Myocyte (in vitro differentiated cells): ENCODE measurements at places on chromosomes 1 and 21.

- DNase-seq = no peak
Observed at GRCh38 chr1:162835157-162835899, 25.6 kb downstream of the CCDC190 start.

GRCh38 chr1:74160046-74160445, 37.9 kb downstream of the LRRIQ3 start:
- no peak for DNase-seq

DNA sequence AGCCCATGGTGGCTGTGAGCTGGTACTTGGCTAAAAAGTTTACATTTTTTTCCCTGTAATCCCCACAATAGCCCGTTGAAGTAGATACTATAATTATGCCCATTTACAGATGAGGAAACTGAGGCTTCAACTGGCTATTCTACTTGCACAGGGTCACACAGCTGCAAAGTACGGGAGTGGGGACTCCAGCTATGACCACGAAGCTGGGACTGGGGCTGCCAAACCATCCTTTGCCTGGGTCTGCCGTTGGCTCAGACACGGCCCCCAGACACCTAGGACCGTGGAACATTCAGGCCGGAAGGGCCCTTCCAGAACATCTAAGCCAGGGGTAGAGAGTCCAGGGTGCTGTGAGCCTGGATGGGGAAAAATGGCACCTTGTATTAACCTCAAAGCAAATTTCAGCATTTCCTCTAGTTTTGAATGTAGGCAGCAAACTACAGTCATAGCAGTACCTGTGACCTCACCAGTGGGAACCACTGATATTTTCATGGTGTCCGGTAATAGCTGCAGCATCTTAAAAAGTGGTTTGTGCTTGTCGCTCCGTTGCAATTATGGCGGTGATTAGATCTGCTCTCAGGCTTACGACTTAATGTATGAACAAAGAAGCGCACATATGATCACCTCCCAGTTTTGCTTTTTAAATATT, 4.3 kb downstream of the TP73 start:
- no peak for DNase-seq

DNA sequence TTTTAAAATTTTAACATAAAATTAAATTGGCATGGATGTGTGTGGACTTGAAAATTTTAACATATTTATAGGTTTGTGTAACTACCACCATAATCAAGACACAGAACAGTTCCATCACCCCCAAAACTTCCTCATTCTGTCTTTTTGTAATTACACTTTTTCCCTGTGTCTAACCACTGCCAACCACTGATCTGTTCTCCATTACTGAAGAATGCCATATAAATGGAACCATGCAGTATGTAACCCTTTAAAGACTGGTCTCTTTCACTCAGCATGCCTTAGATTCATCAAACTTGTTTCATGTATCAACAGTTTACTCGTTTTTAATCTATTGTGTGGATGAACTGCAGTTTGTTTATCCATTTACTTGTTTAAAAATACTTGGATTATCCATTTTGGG, 13.0 kb upstream of the AHCYL1 start:
- DNase-seq = no peak

- no peak for DNase-seq
Observed at GRCh38 chr1:24369199-24369598, 44.4 kb downstream of the STPG1 start.

- peak; percentile 58 for DNase-seq
Observed at GRCh38 chr1:11473491-11474034, 5.4 kb upstream of the DISP3 start.

GRCh38 chr21:41769521-41769920, 2.7 kb upstream of the RIPK4 start:
- no peak for DNase-seq

- no peak for DNase-seq
Observed at GRCh38 chr1:52569449-52570210, 16.7 kb upstream of the TUT4 start.

- DNase-seq = peak; percentile 64
Observed at GRCh38 chr1:186531561-186532165, 70.7 kb upstream of the PDC start.

GRCh38 chr21:30354308-30355005, 6.1 kb upstream of the KRTAP23-1 start:
- no peak for DNase-seq

DNA sequence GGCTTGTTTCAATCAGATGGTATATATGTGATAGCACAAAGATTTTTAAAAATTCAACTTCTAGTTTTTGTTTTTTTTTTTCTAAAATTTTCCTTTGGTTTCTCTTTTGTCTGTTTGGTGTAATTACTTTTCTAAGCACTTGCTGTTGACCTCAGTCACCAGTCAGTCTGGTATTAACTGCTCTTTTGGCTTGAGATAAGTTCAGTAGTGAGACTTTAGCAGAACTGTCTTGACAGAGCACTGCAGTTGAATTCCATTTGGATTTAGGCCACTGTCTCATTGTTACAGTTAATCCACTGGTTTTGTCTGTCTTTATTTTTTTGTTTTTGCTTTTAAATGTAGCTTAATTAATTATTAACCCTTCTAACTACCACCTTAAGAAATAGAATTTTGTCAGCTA, 36.2 kb downstream of the OSBPL9 start:
- no peak for DNase-seq

GRCh38 chr1:166857995-166858394, 18.1 kb downstream of the TADA1 start:
- DNase-seq = no peak

DNA sequence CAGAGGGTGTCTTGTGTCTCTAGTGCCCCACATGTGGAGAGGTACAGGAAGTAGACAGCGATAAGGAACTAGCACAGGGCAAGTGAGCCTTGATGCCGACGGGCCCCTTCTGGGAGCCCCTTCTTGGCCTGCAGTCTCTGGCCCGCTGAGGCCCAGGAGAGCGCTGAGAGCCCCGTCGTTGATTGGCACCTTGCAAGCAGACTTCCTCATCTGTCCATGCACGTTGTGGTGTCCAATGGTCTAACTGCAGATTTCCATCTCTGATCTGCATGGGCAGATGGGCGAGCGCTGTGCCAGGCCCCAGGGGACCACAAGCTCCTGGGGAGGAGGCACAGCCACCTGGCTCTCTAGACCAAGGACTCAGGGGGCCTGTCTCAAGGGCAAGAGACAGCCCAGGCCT, 32.4 kb downstream of the PLEKHA6 start:
- no peak for DNase-seq

DNA sequence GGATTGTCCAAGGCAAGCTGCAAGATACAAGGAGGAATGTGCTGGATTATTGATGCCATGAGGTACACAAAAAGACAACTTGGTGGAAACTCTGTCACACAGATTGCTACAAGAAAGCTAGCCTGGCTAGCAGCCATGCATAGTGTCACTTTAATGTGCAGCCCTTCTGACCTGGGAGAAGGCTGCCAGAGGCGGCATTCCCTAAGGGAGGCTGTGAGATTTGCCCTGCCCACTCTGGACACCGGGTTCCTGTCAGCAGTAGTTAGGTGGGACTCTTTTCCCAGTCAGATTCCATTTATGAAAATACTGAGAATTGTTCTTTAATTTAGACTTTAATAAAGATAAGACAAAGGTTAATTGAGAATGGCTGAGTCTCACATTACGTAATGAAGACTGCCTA, 47.8 kb upstream of the SYT6 start:
- DNase-seq = no peak

- DNase-seq = no peak
Observed at GRCh38 chr1:62318320-62318755, 896 bp downstream of the KANK4 start.

GRCh38 chr1:206489980-206490770, 17.2 kb upstream of the RASSF5 start:
- DNase-seq = peak; percentile 70

GRCh38 chr1:167051907-167052306, 38.3 kb downstream of the GPA33 start:
- no peak for DNase-seq

- peak; percentile 61 for DNase-seq
Observed at GRCh38 chr1:36115200-36115669, 9.8 kb downstream of the COL8A2 start.

GRCh38 chr1:20322825-20323612, 32.3 kb downstream of the VWA5B1 start:
- DNase-seq = no peak

DNA sequence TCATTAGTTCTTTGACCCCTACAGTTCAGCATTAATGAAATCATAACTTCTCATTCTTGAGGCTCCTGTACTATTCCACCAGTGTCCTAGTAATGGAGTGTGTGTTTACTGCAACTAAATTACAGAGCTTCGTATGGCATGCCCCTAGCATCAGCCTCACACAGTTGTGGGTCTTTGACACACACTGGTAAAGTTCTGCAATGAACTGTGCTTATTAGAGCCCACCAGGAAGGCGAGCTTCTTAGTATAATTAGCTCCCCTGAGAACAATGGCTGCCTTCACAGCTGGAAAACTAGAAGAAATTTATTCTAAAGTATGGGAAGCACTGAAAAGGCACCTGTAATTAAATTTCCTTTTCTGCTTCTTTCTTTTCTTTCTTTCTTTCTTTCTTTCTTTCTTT, 251.1 kb upstream of the RGS18 start:
- no peak for DNase-seq

- peak; percentile 69 for DNase-seq
Observed at GRCh38 chr1:12342401-12343003, 112.7 kb downstream of the VPS13D start.

DNA sequence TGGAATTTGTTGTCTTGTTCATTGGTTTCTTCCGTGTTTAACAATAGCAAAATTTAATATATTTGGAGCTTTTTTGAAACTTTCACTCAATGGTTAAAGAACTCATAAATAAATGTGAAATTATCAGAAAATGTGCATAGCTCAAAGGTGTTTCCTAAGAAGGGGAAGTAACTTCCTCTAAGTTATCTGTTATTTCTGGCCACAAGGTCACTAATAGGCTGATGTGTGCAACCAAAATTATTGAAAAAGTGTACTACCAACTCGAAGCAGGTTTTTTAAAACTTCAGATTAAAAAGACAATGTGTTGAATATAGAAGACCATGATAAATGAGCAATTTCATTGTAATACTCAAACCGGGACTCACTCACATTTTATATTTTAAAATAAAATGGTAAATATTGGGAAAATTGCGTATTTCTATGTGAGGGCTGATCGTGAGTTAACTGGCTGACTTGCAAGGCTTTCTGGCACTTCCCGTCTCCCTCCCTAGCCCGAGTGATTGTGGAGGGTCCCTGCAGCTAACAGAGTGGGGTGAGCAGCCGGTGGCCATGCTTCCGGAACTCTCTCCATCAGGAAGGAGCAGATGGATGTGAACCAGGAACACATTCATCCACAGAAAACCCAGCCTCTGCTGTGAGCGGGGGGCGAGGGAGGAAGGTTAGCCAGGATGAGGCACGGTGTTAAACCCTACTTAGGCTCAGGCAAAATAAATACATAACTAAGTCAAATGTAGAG, 96.9 kb downstream of the ERG start:
- no peak for DNase-seq

GRCh38 chr1:237386362-237387143, 344.6 kb downstream of the RYR2 start:
- peak; percentile 28 for DNase-seq

DNA sequence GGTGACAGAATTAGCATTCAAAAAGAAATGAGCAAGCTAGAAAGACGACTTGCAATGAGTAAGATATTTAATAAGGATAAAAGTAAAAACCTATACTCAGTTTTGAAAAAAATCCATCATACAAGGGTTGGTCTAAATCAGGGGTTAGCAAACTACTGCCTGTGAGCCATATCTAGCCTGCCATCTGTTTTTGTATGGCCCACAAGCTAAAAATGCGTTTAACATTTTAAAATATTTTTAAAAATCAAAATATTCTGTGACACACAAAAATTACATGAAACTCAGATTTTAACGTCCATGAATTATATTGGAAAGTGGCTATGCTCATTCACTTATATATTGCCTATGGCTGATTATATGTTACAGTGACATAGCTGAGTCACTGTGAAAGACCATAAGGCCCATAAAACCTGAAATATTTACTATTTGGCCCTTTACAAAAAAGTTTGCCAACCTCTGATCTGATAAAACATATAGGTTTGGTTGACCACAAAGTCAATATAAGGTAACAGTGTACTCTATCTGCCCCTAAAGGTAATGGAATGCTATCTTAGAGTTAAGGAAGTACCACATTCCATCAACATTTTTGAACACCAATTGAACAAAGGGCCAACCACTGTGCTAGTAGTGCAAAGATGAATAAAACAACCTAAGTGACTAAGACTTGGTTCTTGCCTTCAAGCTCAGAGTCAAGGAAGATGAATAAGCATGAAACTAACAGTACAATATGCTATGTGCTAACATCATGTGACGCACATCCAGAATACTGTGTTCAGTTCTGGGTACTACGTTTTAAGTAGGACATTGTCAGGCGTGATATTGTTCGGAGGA, 3.2 kb downstream of the IFT25 start:
- DNase-seq = no peak

- no peak for DNase-seq
Observed at GRCh38 chr21:27379354-27379753, 412.5 kb upstream of the ADAMTS5 start.

- DNase-seq = no peak
Observed at GRCh38 chr1:108925920-108926319, 37.4 kb downstream of the CLCC1 start.

DNA sequence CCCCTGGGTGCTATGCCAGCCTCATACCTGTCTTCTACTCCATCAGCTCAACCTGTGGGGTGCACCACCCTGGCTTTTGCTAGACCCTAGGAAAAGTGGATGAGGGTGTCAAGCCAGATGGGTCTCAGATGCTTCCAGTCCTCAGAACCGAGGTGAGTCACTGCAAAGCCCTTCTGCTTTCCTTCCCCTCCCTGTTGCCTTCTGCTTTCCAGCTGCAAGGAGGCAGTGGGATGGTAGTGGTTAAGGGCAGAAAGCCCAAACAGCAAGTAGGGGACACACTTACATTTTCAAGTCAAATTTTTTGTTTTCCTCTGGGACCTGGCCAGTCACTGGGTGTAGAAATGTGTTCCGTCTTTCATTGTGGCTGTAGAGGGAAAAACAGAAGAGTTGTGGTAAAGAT, 60.7 kb upstream of the GOLT1A start:
- DNase-seq = peak; percentile 45

DNA sequence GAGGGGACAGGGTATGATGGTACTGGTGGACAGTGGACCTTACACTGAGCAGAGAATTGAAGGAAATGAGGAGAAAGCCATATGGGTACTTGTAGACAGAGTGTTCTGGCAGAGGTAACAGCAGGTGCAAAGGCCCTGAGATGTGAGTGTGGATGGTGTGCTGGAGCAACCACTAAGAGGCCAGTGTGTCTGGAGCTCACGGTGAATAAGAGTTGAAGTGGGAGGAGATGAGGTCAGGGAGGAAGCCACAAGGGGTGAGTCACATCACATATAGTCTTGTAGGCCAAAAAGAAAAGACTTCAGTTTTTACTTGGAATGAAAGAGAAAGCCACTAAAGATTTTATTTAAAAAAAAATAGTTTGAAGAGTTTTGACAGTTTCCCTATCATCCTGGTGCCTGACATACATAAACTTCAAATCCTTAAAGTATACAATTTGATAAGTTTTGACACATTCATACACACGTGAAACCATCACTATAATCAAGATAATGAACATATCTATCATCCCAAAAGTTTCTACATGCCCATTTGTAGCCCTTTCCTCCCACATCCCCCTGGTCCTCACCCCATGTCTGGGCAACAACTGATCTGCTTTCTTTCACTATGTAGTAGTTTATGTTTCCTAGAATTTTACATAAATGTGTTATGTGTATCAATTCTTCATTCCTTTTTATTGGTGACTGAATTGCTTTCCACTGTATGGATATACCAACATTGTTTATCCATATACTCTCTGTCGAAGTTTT, 148.4 kb downstream of the GPATCH2 start:
- DNase-seq = peak; percentile 68
